ENCODE measurements at places on chromosomes 1 and 21.
A peak's percentile ranks its signal among the peaks of the same experiment; 100 is the strongest.

DNA sequence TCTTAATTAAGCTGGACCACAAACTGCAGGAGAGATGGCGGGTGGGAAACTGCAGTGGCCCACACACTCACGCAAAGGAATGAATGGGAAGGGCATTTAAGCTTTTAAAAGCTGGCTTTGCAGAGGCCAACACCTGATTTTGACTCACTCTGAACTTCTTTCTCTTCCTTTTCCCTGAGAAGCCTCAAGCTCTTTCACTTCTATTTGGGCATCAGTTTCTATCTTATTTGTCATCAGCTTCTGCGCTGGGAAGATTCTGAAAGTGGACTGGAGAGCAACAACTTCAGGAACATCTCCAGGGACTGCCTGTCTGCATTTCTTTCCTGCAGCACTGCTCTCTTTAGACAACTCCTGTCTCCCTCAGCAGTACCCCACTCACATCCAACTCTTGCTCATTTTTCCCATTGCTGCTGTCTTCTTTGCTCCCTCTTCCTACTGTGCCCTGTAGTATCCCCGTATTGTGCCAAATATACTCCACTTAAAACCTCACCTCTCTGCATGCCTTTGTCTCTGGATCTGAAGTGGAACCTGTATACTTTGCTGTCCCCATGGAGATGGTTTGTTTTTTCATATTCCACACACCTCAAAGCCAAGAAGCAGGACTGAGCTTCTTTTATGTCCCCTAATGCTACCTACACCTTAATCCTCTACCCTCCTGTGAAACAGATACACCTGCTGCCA lies 143.3 kb upstream of the JUN start:
- DNase-seq = no peak

GRCh38 chr1:156838972-156839371 lies 19.9 kb downstream of the INSRR start:
- DNase-seq = no peak

DNA sequence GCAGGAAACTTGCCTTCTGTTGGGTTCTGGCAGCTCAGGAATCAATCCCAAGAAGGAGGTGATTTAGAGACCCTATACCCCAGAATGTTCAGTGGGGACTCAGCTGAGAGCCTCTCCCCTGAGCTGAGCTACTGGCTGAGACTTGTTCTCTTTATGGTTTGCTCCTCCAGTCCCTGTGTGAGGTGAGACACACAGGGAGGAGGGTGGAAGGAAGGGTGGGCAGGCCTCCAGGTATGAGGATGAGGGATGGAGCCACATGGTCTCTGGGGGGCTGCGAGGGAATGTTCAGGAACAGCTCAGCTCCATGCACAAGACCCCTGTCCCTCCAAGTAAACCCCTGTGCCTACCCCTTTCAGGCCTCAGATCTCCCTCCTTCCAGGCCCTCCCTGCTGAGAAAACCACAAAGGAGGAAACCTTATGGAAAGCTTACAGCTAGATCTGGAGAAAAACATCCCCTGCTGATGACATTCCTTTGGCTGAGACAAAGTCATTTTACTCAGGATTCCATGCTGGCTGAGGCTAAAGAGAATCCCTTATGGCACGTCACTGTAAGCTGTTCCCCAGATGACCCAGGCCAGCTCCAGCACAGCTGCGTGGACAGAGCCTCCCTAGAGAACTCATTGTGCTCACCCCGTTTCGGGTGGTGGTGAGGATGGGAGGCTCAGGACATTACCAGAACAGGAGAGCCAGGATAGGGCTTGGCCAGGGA lies 91.5 kb upstream of the IPO9 start:
- DNase-seq = peak; percentile 89

- DNase-seq = peak; percentile 82
These were observed 263.9 kb downstream of the NTNG1 start for GRCh38 chr1:107404756-107405155.

DNA sequence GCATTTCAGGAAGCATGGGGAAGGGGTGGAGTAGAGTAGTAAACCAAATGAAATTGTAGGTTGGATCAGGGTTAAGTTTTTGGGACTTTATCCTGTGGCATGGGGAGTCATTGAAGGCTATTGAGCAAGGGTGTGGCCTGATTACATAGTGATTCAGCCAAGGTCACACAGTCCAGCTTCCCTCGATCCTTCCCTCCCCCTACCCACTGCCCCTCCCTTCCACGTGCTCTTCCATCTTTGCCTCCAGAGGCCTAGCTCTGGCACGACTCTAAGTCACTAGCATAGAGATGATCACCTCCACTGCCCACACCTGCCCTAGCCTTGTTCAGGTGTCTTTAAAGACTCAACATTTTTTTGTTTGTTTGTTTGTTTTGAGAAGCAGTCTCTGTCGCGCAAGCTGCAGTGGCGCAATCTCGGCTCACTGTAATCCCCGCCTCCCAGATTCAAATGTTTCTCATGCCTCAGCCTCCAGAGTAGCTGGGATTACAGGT lies 37.2 kb upstream of the SLC9A1 start:
- DNase-seq = no peak

DNA sequence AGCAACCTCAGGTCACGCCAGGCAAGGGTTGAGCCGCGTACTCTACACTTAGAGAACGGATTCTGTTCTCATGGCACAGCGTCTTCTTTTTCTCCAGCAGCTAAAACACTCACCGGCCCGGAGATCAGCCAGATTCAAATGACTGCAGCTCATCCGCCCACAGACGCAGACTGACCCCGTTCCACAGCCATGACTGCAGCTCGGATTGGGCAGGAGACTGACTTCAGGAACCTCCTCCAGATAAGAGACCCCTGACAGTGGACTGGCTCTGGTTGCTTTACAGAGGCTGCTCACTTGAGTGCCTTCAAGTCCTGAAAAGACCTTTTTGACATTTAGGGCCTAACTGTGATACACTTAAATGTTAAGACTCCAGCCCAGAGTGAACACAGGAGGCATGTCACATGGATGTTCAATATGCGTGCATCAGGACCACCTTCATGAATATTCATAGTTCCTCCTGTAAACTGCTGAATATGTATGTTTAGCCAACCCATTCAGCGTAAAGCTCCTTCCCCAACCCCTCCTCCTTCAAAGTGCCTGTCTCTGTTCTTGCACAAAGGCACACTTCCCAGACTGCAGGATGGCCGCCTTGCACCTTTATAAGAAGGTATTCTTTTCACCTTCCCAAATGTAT lies 42.6 kb downstream of the BACE2 start:
- no peak for DNase-seq

DNA sequence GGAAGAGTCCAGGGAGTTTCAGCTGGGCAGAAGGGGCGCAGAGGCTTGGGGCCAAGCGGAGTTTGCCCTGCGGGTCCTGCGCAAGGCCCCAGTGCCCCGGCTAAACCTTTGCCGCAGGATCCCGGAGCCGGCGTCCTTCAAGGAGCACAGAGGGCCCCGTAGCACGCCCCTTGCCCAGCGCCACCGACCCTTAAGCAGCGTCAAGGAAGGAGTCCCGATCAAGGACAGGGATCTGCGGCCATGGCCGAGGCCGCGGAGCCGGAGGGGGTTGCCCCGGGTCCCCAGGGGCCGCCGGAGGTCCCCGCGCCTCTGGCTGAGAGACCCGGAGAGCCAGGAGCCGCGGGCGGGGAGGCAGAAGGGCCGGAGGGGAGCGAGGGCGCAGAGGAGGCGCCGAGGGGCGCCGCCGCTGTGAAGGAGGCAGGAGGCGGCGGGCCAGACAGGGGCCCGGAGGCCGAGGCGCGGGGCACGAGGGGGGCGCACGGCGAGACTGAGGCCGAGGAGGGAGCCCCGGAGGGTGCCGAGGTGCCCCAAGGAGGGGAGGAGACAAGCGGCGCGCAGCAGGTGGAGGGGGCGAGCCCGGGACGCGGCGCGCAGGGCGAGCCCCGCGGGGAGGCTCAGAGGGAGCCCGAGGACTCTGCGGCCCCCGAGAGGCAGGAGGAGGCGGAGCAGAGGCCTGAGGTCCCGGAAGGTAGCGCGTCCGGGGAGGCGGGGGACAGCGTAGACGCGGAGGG lies 520 bp downstream of the CLIC6 start:
- DNase-seq = no peak

DNA sequence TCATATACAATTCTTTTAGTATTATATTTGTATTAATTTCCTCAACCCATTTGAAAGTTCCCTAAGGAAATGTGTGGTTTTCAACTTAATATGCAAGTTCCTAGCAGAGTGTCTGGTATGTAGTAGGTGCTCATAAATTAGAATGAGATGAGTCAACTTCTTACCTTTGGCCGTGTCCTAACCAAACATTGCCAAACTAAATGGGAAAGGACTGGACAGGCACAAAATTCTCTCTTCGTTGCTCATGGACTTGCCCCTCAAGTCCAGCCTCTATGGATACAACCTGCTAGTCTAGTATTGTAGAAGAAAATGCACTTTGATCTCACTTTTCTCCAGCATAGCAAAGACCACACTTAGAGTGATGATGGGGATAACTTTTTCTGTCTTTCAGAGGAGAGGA lies 11.6 kb upstream of the MRPS14 start:
- no peak for DNase-seq

GRCh38 chr1:177077734-177078499 lies 86.6 kb downstream of the ASTN1 start:
- DNase-seq = peak; percentile 82

GRCh38 chr1:216183007-216183406 lies 240.2 kb downstream of the USH2A start:
- DNase-seq = peak; percentile 68

GRCh38 chr1:213994888-213995287 lies 7.1 kb downstream of the PROX1 start:
- DNase-seq = no peak

GRCh38 chr1:205585835-205586785 lies 45.7 kb downstream of the ELK4 start:
- no peak for DNase-seq

GRCh38 chr1:4165686-4166300 lies 265.7 kb upstream of the C1orf174 start:
- no peak for DNase-seq

- DNase-seq = no peak
These were observed 34.9 kb downstream of the PTGFRN start for GRCh38 chr1:116944613-116945012.

DNA sequence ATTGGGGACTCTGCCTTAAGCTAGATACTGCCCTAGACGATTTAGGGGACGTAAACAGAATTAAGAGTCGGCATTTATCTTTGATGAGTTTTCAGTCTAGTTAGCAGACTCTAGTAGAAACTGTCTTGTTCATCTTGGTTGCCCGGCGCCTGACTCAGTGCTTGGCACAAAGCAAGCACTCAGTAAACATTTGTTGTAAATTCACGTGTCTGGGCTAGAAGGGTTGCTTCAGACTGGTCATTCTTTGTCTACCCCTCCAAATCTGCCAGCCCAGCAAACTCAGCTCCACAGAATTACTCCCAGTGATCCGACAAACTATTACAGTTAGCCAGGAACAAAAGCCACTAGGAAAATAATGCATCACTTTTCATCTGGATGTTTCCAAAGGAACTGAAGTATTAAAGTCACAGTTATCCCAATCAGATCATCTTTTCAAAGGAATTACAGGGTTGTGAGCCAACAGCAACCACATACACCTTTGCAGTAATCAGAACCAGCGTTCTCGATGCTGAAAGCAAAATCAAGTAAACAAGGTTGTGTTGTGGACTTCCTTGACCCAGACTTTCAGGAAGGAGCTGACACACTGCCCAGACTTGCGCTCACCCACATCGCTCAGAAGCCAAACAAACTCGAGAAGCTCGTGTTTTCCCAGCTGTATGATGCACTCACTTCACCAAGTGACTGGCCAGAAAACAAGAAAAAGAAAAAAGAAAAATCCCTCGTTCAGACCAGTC lies 66.5 kb upstream of the GADD45A start:
- DNase-seq = peak; percentile 34

DNA sequence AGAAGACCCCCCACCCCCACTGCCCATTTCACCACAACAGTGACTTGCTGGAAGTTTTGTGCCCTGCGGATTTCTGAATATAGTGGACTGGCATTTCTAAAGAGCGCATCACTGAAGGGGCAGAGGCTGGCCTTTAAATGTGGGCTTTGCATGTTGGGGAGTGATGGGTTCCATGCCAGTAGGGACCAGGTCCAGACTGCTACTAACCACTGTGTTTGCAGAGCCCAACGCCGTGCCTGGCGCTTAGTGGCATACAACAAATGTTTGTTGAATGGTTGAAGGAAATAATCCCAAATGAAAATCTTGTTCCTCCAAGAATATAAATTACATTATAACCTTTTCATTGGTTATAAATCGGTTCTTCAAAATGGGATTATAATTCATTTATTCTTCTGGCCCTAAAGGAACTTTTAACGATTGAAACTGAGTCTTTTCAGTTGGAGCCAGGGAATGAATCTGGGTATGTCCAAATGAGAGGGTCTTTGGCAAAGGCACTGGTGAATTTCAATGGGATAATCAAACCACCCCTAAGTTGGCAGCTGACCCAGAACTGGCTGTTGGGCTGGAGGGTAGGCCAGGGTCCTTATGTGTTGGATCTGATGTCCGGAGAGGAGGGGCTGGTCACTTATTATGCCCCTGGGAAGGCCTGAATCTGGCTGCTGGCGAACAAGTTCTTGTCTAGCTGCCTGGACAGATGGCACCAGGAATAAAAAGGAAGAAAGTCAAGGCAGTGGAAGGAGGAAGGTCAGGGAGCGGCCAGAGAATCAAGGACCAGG lies 13.8 kb upstream of the SDHB start:
- DNase-seq = no peak

DNA sequence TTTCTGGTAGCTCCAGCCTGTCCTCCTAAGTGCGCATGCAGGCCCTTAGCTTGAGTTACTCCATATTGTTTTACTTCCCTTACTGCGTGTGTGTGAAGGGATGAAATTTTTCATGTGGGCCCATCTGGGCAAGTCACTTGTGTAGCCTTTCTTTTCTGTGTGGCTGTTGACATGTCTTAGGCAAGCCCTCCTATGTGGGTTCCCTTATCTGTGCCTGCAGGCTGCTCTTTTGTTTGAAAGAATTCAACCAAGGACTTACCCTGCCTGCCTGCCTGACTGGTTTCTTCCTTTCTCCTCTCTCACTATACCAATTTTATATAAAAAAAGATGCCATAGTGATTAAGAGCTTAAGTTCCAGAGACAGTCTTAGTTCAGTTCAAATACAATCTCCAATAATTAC lies 249.3 kb downstream of the ATG4C start:
- DNase-seq = no peak

GRCh38 chr1:37764414-37764825 lies 500 bp downstream of the EPHA10 start:
- DNase-seq = peak; percentile 39

All from fibroblast of skin of abdomen (primary cell).